ENCODE measurements at places on chromosomes 12 and 14.

GRCh38 chr12:116863275-116863767 is 17.9 kb downstream of the HRK start:
- no peak for DNase-seq

DNA sequence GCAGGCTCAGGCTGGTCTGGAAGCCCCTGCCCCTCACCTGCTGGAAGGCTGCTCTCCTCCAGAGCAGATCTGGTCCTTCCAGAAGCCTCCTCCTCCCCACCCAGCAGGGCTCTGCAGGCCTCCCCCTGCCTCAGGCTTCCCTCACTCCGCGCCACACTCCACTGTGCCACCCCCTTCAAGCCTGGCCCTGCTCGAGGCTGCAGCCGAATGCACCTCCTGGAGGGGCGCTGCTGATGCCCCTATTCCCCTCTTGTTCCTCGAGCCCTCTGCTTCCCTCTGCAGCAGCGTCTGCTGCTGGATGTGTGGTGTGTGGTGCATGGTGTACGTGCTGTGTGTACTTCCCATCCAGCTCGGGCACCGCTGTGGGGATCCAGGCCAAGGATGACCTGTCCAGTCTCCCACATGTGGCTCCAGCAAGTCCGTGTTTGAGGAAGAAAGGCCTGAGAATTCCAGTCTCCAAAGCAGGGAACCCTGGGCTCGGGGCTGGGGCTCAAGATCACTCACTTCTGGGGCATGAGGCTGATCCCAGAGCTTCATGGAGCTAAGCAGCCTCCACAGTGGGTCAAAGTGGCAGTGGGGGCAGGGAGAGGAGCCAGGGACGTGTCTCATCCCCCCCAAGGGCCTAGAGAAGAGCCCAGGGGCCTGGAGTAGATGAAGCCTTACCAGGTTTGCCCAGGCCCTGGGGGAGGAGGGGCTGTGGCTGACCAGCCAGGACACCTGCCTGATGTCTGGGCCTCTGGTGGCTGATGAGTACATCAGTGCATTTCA is 136.0 kb upstream of the C14orf180 start:
- no peak for DNase-seq

GRCh38 chr14:85332401-85332800 is 197.5 kb upstream of the FLRT2 start:
- no peak for DNase-seq

DNA sequence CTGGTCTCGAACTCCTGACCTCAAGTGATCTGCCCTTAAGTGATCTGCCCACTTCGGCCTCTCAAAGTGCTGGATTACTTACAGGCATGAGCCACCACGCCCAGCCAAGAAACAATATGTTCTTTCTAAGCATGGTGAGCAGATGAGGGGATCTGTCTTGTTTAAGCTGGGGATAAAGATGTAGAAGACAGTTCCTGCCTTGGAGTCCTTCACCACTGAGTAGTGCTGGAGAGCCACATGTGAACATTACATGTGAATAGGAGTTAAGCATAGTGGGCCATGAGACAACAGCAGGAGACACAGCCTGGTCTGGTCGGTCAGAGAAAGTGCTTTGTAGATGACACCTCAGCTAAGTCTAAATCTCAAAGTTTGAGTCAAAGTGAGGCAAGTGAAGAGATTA is 26.0 kb downstream of the TMBIM6 start:
- DNase-seq: no peak

DNA sequence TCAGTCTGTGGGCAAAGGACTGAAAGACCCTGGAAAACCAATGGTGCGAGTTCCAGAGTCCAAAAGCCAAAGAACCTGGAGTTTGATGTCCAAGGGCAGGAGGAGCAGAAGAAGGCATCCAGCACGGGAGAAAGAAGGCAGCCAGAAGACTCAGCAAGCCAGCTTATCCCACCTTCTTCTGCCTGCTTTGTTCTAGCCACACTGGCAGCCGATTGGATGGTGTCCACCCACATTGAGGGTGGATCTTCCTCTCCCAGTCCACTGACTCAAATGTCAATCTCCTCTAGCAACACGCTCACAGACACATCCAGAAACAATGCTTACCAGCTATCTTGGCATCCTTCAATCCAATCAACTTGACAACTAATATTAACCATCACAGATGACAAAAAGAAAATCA is 57.2 kb upstream of the CAPRIN2 start:
- no peak for DNase-seq

DNA sequence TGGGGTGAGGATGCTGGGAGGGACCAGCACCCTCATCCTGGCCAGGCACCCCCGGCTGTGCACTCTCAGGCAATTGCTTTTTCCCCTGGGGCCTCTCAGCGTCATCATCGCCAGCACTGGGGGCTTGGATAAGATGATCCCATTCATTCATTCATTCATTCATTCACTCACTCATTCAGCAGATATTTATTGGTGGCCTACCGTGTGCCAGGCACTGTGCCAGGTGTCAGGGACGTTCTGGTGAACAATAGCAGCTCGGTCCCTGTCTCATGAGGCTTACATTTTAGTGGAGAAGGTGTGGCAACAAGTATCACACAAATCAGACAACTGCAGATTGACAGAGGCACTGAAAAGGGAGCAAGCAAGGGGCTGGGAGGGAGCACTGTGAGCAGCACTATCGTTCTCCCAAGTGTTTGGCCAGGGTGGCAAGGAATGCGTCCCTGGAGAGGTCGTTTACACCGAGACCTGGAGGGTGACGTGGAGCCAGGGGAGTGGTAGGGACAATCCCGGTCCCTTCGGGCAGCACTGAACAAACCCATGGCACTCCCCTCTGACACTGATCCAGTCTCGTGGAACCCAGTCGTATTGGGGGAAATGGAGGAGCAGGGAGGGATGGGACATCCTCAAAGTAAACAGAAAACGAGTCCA is 124.1 kb downstream of the PAPOLA start:
- no peak for DNase-seq

DNA sequence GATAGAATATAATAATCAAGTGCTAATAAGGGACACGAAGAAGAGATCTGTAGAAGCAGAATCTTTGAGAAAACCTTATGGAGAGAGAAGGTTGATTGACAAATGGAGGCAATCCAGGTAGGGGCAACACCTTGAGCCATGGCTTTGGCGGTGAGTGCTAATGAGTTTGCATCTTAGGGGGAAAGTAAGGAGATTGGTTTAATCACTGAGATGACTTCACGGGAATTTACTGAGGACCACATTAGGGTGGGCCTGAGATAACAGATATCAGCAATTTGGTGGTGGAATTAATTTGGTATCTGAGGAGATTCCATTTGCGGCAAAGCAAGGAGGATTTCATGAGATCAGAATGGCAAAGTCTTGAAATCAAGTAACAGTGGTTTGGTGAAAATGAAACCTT is 1.8 kb upstream of the LARP4 start:
- DNase-seq: no peak

GRCh38 chr12:12941450-12942350 is 10.3 kb downstream of the GPRC5D start:
- no peak for DNase-seq

- DNase-seq: no peak
These were observed 30.3 kb upstream of the INSM2 start for GRCh38 chr14:35503646-35504045.

DNA sequence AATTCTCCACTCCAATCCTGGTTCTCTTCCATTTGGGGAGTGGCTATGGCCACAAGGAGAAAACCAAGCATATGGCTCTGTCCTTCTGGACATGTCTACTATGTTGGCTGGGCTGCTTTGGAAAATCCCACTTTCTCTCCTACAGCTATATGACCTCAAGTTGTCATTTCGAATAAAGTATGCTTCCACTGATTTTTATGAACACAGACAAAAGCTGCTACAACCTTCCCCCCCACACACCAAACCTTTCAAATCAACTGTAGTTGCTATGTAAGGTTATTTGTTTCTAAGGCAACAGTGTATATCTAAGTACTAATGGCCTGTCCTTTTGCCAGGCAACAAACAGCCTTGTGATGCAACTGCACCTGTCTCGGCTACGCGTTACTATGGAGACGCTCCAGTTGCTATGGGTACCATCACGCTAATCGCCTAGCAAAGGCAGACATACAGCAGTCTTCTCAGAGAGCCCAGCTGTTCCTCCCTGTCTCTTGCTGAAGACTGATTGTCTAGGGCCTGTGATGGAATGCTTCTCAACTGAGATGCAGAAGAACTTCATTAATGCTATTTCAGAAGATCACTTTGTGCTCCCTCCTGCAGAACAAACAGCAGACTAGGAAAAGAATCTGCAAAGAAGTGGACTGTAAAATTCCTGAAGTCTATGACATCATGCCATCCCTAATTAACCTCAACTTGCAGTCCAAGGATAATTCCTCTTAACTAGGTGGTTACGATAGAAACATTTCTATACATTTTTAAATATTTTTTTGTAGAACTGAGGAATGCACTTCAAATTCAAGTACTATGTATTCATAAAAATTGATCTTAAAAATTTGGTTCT is 67.6 kb downstream of the FOXN3 start:
- DNase-seq: no peak

DNA sequence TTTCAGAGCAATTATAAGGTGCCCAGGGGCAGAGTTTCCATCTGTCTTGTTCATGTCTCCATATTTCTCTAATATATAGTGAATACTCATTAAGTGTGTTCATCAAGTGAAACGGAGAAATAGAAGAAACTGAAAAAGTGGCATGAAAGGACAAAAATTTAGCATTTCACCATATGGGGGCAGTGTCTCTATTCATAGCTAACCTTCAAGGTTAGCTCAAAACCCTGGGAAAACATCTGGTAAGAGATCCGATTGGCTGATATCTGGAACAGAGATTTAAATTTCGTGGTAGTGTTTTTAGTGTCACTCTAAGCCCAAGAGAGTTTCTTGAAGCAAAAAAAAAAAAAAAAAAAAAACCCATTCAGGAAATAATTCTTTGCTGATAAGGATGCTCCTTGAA is 367.5 kb downstream of the DAD1 start:
- no peak for DNase-seq

DNA sequence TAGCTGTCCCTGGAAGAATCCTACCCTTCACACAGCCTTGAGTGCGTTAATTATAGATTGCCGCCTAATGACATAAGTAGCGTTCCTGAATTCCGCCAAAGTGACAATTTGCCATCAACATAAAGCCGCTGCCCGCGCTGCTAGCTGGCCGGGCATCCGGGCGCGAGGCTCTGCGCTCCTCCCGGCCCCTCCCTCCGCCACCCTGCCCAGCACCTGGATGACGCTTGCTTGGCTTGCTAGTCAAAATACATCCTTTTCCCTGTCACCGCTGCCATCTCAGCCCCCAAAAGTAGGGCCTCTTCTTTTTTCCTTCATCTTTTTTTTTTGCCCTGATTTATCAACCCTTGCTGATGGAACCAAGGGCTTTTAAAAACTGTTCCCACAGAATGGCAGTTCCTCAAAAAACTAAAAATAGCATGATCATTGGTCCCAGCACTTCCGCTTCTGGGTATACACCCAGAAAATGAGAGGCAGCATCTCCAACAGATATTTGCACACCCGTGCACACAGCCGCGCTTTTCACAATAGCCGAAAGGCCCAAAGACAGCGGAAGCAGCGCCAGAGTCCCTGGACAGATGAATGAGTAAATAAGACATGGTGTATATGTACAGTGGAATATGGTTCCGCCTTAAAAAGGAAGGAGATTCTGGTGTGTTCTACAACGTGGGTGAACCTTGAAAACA is 235.2 kb downstream of the BCL11B start:
- DNase-seq: no peak

GRCh38 chr14:81176241-81176640 is 44.5 kb downstream of the GTF2A1 start:
- no peak for DNase-seq

DNA sequence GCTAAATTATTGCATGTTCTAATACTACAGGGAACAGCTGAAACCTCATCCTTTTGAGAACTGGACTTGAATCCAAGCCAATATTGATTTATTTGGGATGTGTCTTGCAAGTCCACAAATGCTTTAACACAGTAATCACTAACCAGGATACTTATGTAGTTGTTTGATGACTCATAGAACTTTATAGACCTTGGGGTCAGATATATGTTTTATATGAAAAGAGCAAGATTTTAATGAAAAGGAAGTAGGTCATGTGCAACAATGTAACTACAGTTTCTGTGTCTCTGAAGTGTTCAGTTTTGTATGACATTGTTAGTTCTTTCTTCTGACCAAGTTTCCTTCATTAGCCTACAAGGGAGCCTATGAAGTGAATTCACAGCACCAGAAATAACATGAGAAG is 352.0 kb downstream of the ZFP36L1 start:
- no peak for DNase-seq

GRCh38 chr12:48442179-48442847 is 30.0 kb upstream of the ANP32D start:
- DNase-seq: no peak

- DNase-seq: no peak
These were observed 13.2 kb downstream of the KCNH5 start for GRCh38 chr14:63032076-63032475.

GRCh38 chr12:15777355-15778012 is 11.7 kb downstream of the EPS8 start:
- no peak for DNase-seq

GRCh38 chr12:2429032-2429431 is 365.7 kb upstream of the FKBP4 start:
- no peak for DNase-seq

GRCh38 chr14:92263681-92264080 is 59.3 kb upstream of the SLC24A4 start:
- no peak for DNase-seq

- DNase-seq: no peak
These were observed 8.1 kb downstream of the CPSF6 start for GRCh38 chr12:69247268-69248018.

DNA sequence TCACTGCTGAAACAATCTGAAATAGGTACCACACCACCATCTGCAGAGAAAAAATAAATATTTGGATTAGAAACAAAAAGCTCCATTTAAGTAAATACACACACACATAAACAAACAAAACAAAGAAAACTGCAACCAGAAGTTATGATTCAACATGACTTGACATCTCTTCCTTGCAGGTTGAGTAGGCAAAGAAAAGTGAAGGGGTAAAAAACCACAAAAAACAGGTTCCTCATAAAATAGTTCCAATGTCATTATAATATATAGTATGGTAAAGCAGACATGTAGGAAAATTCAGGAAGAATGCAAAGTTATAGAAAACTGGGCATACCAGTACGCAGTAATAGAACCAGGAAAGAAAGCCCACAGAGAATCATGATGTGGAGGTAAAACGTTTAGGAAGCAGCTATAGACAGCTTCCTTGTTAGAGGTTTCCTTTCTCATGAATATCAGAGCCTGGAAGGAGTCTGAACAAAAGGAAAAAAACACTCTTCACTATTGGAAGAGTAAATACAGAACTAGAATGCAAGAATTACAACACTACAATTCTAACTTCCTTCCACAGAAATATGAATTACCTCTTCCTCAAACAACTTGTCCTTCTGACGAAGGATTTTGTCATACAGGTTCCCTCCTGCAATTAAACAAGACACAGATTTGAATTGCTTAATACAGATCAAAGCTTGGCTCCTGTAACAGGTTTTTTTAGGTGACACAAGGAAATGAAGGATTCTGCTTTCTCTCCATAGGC is 6.1 kb downstream of the NEK9 start:
- DNase-seq: no peak

- DNase-seq: no peak
These were observed 449.5 kb downstream of the VRK1 start for GRCh38 chr14:97246648-97247047.
